ENCODE measurements at places on chromosomes 1 and 21. TPM values are rescaled to one million over a fixed set of nuclear protein-coding genes. Genes with fewer than 3 reads are reported as not detected.

OXCT2 gene
- 1.0 TPM for total RNA-seq

OR14K1 gene
- not detected for total RNA-seq

IPO13 gene
- total RNA-seq: 17.1 TPM

MROH9 gene
- not detected for total RNA-seq

SPRR2A gene
- not detected for total RNA-seq

CTXND2 gene
- total RNA-seq: not detected

YOD1 gene
- total RNA-seq: 9.5 TPM

LAMB3 gene
- 0.37 TPM for total RNA-seq

ICOSLG gene
- 124 TPM for total RNA-seq

AADACL3 gene
- not detected for total RNA-seq

EXO1 gene
- 1.6 TPM for total RNA-seq

WNT9A gene
- total RNA-seq: not detected

GNAT2 gene
- total RNA-seq: not detected

C1QB gene
- not detected for total RNA-seq

HUNK gene
- 0.07 TPM for total RNA-seq

Measured in B cell (primary cell).